ENCODE measurements at places on chromosomes 1 and 21.

DNA sequence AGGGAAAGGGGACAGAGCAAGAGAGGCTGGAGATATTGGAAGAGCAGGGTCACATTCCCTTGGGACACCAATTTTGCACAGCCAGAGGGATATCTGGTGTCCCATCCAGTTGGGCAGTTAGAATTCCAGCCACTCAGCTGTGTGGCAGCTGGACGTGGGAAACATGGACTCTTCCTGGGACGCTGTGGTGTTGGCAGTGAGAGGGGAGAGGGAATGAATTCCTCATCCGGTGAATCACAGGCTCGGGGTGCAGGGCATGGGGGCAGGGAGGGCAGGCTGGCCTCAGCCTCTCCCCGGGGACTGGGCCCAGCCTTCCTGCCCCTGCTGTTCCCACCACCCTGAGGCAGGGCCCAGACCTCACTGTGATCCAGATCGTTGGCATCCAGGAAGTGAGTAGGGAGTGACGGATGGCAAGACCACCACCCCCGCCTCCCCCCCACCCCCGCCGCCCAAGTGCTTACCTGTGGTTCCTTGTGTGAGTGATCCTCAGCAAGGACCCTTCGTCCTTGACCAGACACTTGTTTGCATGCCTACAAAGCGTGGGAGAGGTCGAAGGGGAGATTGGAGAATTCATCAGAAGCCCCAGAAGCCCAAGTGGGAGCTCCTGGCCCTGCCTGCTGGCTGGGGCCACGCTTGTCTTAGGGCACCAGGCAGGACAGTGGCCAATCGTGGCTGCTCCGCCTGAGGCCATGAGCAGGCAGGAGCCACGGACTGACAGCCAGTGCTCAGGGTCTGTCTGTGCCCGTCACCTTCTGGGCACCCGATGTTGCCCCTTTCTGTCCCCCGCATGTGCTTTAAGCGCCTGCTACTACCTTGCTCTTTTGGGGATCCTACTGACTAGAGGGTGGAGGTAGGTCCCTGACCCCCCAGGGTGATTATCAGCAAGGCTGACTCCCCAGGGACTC, 8.7 kb downstream of the WNT3A start:
- no peak for DNase-seq

GRCh38 chr1:110774398-110774797, 98.5 kb upstream of the CD53 start:
- no peak for DNase-seq

DNA sequence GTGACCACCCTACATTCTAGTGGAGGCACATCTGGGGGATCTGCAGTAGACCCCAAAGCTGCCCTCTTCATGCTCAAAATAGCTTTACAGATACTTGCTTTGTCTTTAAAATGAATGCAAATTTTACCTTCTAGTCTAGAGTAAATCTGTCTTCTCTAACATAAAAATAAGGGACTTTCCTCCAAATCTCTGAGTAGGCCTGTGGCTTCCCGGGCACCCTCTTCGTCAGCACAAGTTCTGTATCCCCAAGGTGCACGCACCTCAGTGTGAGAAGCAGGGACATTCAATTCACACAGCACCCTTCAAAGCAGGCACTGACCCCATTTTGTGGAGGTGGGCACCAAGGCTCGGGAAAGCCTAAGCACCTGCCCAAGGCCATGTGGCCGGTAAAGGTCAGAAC, 19.0 kb downstream of the MEF2D start:
- DNase-seq, result no peak

DNA sequence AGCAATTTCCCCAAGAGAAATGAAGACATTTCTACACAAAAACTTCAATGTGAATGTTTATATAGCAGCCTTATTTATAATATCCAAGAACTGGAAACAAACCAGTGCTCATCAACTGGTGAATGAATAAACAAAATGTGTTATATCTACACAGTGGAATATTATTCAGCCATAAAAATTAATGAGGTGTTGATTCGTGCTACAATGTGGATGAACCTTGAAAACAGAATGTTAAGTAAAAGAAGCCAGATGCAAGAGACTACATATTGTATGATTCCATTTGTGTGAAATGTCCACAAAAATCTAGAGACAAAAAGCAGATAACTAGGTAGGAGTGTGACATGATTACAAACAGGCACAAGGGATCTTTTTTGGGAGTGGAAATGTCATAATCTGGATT, 110.0 kb downstream of the CD247 start:
- DNase-seq, result no peak

GRCh38 chr1:232276651-232277050, 353.3 kb downstream of the SIPA1L2 start:
- no peak for DNase-seq

DNA sequence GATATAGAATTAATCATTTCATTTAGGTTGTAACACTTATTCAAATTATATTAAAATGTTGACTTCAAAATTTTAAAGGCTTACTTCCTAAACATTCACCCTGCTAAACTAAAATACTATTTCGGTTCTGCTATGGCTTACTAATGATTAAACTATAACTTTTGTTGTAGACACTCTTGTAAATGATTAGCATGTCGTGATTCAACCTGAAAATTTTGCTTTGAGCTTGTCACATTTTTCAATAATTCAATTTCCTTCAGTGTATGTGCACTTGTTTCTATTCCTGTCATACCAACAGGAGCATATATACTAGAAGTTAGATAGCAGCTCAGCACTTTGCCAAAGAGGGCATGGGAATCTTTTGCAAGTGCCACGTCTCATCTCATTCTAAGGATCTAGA, 1018.8 kb downstream of the AMY1C start:
- no peak for DNase-seq

GRCh38 chr1:34770891-34771504, 10.0 kb upstream of the GJB3 start:
- no peak for DNase-seq

- DNase-seq, result no peak
Observed at GRCh38 chr1:39829791-39830533, 41.3 kb upstream of the BMP8B start.
